ELR (cell line): ENCODE measurements at places on chromosomes 2 and 18.
A peak's percentile ranks its signal among the peaks of the same experiment; 100 is the strongest.

DNA sequence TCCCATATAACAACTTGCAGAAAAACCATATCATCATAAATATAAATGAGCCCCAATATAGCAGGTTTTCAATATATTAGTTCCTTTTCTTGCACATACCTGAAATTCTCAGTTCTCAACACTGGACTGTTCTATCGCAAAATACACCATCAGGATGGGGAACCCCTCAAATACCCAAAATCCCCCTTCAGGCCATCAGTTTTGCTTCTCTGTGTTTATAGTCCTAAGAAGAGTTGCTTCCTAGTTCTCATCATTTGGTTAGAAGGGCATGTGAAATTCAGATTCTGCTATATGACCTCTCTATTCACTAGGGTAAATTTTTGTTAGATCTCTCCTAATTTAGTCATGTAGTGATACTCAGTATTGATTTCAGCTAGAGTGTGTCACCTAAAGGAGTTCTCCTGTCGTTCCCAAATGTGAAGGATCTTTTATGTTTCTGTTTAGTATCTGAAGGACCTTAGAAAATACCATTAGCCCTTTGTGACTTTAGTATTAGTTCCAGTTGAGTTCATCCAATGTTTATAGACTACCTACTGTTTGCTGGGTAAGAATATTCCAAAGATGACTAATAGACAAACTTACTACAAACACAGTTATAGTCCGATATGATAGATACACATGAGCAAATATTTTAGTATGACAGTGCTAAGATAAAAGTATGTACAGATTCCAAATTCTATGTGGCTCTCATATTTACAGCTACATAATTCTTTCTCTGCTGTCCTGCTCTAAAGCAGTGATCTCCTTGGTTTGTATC, 115.8 kb downstream of the TTC27 start:
- DNase-seq = peak; percentile 34

DNA sequence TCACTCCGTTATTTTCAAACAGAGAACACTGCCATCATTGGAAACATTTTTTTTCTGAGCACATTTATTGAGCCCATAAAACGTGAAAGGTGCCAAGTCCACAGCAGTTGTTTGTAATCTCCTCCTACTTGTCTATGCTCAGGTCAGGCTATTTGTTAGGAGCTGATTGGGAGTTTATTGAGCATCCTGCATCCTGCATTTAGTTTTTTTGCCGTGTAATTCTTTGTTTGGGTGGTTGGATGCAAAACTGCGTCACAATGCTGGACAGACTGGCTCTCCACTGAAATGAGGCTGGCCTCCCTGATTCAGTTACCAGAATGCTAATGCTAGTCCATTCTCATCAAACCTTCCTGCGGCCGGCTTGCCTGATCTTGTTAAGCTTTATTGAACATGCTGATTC, 71.4 kb downstream of the RAPGEF4 start:
- no peak for DNase-seq

DNA sequence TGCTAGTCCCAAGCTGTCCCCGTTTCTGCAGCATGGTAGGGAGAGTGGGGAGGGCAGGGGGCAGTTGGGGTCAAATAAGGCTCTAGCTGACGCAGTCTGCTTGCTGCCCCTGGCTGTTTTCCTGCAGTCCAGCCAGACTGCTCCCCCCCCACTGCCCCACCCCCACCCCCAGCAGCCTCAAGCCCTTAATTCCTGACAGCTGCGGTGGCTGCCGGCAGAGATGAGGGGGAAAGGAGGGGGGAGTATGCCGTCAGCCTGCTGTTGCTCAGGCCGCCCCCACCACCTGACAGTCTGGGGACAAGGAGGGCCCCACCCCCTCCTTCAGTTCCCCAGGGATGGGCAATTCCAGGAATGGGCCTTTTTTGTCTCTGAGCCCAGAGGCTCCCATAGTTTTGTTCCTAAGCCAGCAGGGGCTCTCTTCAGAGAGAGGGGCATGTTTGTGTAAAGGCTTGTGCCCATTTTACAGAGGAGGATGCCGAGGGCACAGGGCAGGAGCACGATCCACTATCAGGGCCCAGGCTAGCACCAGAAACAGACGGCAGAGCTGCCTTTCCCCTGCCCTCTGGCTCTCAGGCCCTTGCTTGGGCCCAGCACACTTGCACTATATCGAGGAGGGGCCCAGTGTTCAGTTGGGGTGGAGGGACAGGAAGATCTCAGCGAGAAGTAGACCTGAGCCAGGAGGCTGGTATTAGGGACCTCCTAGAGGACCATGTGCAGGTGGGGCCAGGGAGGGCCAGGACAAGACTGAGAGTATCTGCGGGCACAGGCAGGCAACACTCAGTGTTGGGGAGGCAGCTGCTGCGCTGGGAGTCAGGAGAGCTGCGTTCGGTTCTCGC, 1.5 kb upstream of the WNT10A start:
- no peak for DNase-seq

GRCh38 chr18:79898952-79899608, 52.4 kb downstream of the SLC66A2 start:
- no peak for DNase-seq

- DNase-seq = peak; percentile 94
These were observed 125.3 kb downstream of the ANTXR1 start for GRCh38 chr2:69138247-69138772.

DNA sequence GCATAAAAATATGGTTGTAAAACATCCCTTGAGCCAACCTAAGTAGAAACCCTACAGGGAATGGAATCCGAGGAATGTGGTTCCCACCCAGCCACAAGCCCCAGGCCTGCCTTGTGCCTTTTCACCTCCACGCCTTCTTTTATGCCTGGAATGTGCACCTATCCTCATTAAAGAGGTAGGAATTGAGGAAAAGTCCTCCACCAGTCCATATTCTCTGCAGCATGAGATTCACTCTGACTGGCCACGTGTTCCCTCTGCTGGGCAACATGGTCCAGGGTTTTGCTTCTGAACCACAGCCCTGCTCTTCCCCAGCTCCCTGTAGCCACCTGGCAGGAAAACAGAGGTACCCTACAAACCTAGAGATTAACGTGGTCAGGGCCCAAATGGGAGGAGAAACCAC, 787.9 kb upstream of the RAB6C start:
- no peak for DNase-seq

GRCh38 chr2:15050483-15050882, 418.0 kb downstream of the LRATD1 start:
- DNase-seq = peak; percentile 59

GRCh38 chr2:204732019-204732418, 186.7 kb downstream of the PARD3B start:
- DNase-seq = no peak

GRCh38 chr2:26251893-26252292, 7.2 kb downstream of the HADHB start:
- DNase-seq = no peak

DNA sequence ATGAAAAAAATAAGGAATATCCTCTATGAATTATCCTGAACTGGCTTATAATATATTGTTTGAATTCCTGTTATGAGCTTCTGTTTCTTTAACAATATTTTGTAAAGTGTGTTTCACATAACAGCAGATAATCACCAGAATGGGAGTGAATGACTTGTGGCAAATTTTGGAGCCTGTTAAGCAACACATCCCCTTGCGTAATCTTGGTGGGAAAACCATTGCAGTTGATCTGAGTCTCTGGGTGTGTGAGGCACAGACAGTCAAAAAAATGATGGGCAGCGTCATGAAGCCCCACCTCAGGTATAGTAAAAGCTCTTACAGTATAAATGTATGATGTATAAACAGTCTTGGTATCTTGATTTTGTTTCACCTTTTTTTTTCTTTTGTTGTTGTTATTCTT, 5.9 kb downstream of the GEN1 start:
- DNase-seq = no peak

DNA sequence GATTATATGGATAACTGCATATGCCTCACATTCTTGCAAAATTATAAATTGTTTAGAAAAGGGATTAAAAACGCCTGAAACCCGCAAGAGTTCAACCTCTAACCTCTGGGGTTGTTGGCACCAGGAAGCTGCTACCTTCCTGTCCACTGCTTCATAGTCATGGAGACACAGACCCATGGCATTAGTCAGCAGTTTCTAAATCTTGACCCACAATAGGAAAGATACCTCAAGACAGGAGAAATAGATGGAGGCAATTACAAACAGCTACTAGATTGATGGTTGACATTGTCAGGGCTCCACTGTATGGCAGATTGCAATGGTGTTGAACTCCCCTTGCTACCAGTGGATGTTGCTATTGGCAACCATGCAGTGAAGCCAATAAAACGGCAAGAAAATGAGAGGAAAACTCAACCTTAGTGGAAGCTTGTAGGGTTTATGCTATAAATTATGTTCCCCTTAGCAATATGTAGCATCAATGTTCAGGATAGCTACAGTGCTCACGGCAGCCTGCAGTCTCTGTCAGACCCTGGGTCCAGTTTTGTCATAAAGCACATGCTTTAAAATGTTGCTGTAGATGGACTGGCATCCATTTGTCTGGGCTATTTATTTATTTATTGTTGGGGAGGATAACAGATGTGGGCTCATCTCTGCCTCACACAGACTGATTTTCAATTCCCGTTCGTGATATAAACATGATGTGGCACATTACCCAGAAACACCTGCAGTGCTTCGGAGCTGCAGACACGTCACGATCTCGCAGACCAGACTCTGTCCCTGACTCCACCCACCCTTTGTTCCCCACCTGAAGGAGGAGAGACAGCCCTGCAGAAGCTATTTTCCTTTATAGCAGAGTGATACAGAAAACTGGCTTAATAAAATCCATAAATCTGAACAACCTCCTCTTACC, 233.4 kb downstream of the AGPS start:
- DNase-seq = peak; percentile 29

DNA sequence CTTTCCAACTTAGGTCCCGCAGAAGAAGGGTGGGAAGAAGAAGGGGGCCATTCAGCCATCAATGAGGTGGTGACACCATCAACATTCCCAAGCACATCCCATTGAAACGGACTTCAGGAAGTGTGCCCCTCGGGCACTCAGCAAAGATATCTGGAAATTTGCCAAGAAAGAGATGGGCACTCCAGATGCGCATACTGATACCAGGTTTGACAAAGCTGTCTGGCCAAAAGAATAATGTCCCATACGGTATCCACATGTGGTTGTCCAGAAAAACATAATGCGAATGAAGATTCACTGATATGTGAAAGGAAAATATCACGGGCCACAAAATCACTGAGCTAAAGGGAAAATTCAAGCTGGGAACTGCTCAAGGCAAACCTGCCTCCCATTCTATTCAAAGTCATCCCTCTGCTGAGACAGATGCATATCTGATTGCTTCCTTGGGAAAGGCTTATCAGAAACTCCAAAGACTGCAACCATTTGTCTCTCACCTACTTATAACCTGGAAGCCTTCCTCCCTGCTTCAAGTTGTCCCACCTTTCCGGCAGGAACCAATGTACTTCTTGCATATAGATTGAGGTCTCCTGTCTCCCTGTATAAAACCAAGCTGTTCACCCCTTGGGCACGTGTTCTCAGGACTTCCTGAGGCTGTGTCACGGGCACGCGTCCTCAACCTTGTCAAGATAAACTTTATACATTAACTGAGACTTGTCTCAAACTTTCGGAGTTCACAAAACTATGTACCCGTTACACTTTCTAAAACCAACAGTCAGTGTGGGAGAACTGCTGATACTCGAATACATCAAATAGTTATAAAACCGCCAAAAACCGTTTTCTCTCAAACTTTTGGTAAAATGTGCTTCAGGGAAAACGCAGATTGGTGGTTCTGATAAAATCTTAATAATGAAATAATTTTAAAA, 1.3 kb upstream of the PDK1 start:
- DNase-seq = peak; percentile 25

DNA sequence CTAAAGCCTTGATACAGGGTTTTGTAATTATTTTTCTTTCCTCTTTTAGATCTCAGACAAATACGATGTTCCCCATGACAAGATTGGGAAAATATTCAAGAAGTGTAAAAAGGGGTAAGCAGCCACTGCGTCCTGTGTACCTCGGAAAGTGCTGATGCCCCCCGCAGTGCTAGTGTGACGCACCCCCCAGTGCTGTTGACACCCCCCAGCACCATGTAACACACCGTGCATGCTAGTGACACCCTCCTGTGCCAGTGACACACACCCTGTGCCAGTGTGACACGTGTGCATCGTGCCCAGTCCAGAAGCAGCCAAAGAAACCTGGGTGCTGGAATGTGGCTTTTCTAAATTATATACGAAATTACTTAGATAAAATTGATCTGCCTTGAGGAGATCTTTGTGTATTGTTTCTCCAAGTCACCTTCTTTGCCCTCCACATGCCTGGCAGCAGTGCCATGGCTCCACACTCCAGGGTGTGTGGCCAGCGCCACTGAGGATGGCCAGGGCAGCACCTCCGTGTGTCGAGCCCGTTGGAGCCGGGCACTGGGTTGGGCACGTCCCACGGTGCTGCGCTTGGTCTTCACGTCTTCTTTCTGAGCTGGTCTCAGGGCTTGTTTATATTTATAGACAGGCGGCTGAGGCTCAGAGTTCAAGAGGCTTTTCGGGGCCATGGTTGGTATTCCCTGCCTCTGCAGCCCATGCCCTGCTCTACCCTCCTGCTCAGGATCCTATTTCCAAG, 44.3 kb upstream of the KLF11 start:
- DNase-seq = no peak

DNA sequence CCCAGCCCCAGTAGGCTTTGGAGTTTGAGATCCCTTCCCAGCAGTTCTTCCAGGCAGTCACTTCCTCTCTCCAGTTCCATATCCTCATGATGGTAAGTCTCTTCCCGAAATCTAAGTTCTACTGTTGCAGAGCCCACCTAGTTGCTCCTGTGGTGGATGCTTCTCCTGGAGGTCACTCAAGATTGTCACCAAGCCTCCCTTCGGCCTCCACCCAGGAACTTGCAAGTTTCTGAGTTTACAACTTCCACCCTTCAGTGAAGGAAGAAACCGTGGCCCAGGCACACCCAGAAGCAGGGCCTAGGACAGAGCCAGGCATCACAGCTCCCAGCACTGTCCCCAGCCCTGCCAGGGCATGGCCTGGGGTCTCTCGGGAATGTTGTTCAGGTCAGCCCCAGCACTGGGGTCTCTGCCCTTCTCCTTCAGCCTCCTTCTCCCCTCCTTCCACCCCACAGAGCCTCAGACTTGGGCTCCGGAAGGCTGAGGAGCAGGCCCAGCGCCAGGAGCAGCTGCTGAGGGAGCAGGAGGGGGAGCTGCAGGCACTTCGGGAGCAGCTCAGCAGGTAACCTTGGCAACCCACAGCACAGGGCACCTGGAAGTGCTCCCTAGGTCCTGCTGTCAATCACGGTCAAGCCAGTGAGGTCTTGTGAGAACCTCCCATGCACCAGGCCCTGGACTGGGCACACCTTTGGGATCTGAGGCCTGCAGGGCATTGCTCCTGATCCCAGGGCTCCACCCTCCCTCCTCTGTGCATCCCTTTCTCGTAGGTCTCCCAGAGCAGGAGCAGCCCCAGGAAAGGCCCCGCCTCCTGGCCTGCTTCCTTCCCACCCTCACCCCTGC, 7.1 kb downstream of the RUFY4 start:
- DNase-seq = no peak

- DNase-seq = peak; percentile 65
These were observed 49.9 kb downstream of the ZAP70 start for GRCh38 chr2:97763176-97763845.

GRCh38 chr18:43774497-43774896, 497.2 kb upstream of the SYT4 start:
- no peak for DNase-seq

DNA sequence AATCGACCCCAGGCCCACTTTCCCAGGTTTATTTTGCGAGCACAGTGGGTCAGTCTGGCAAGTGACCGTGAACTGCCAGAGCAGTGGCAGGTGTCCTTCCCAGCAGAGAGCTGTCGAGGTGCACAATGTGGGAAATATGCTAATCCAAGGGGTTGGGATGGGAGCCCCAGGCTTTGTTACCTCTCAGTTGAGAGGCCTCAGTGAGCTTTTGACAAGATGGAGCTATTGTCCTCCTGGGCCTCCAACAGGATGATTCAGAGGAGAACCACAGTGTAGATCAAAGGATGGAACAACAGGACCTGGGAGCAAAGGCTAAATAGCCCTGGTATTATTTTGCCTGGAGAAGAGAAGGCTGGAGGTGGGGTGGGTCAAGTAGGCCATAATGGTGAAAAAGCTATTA, 150.8 kb downstream of the NCKAP5 start:
- no peak for DNase-seq
